Activated T-helper 1 cell treated with anti-CD3 and anti-CD28 coated beads, Interleukin-12 subunit alpha, Interleukin-12 subunit beta, Interleukin-2, Interleukin-4 antibody, amounts not matched to agents 30 ng/mL and 10 ng/mL and 1 ng/mL, durations not matched to agents 14 hours and 24 hours and 36 hours (primary cell): ENCODE measurements at places on chromosomes 7 and 10. TPM values are rescaled to one million over a fixed set of nuclear protein-coding genes. Genes with fewer than 3 reads are reported as not detected.

The LAMB1 gene
- total RNA-seq: not detected in 2 replicates

DNA sequence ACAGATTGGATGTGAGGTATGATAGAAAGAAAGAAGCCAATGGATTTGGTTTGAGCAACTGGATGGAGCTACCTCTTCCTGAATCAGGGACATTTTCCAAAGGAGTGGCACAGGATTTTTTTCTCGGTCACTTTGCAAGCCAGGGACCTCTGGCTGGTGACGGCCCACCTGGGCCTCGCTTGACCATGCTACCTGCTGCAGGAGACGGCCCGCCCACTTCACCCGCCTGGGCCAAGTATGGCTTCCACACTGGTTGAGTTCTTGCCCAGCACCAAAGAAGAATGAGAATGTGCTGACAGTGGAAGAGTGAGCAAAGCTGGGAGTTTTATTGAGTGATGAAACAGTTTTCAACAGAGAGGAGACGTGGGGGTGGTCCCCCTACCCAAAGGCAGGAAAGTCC, 24.5 kb upstream of the SH3PXD2A start:
- DNase-seq: no peak

The AKR1B15 gene
- not detected in 2 replicates for total RNA-seq

- no peak for DNase-seq
Observed at GRCh38 chr7:875051-875450, 1.3 kb upstream of the GET4 start.

DNA sequence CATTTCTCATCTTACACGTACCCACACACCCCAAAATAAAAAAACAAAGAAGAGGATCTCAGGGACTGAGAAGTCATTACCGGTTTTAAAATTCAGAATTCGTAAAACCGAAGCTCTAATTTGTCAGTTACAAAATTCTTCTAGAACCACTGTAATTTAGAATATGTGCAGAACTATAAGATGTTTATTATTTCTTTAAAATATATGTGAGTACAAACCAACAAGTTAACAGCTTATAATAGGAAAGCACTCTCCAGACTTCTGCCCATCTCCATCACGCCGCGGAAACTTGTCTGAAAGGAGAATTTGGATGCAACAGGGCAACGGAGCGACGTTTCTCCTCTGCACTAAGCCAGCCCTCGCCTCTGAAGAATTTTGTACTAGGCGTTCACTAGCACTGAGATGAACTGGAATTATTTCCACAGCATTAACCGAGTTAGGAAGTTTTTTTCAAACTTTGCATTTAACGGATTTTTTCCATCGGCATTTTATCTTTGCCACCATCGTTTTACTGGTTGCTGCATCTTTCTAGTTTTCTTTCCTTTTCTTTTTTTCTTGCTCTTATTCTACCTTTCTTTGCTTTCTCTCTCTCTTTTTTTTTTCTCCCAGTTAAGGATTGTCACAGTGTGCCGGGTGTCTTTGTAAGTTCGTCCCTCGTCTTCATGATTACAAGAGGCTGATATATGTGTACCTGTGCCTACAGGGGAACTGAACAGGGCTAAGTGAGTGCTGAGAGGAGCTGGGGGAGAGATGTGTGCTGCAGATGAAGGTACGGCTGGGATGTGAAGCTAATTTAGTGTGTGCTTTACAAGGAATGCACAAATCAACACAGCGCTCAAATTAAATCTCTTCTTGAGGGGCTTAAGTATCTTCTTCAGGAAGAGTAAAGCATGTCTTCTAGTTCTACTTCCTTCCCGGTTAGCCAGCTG, 295.9 kb upstream of the NFE2L3 start:
- DNase-seq: no peak

GRCh38 chr7:147859486-147859885, 731.1 kb upstream of the C7orf33 start:
- DNase-seq: no peak

DNA sequence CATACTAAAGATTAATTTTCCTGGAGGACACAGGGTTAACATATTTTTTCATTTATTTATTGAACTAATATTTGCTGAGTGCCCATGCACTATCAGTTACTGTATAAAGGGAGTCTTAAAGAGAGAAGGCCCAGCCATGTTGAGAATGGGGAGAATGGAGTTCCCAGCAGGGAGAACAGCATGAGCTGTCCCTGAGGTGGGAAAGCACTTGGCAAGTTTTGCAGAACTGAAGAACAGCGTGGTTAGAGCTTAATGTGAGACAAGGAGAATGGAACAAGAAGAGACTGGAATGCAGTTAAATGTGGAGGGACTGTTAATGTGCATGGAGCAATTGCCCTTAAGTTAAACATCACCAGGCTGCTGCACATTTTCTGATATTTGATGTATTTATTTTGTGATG, 435.4 kb downstream of the SUGCT start:
- DNase-seq: no peak

The NPC1L1 gene
- not detected in 2 replicates for total RNA-seq

DNA sequence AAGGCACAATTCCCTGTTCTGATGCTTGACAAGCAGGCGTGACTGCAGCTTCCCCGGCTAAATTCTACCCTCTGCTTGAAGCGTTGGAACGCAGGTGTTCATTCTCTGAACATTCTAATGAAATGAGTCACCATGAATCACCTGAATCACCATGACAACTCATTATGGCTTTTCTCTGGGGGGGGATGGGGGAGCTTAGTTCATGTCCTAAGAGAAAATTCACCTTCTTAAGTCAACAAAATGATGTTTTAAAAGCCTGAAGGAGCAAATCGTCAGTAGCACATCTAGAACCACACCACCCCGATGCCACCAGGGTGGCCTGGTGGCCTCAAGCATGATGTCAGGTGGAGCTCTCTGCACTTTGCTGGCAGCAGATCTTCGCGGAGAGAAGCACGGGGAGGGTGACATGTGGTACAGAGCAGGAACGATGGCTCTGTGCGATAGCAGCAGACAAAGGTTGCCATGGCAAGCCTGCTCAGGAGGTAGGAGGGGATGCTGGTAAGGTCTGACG, 33.7 kb downstream of the DDC start:
- no peak for DNase-seq

GRCh38 chr10:115992236-115992986, 280.6 kb downstream of the GFRA1 start:
- DNase-seq: no peak

GRCh38 chr10:128466831-128467371, 340.7 kb upstream of the MKI67 start:
- DNase-seq: no peak

DNA sequence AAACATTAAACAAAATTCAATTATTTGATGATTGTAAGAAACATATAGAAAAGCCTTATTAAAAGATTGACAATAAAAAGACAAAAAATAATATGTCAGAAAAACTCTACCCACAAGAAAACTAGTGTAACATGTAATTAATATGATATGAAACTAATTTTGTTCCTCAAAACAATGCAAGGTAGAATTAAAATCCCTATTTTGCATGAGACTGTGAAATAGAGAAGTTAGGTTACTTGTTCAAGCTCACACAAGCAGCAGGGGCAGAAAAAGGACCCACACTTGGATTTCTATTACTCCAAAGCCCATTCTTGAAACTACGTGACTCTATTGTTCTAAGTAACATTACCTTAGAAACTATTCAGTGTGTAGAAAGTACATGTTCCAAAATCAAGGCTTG, 96.4 kb downstream of the KCNMA1 start:
- DNase-seq: no peak

The C10orf95 gene
- 0.29 and 0.37 TPM in 2 replicates for total RNA-seq

- no peak for DNase-seq
Observed at GRCh38 chr10:96034625-96035024, 8.8 kb upstream of the CCNJ start.

DNA sequence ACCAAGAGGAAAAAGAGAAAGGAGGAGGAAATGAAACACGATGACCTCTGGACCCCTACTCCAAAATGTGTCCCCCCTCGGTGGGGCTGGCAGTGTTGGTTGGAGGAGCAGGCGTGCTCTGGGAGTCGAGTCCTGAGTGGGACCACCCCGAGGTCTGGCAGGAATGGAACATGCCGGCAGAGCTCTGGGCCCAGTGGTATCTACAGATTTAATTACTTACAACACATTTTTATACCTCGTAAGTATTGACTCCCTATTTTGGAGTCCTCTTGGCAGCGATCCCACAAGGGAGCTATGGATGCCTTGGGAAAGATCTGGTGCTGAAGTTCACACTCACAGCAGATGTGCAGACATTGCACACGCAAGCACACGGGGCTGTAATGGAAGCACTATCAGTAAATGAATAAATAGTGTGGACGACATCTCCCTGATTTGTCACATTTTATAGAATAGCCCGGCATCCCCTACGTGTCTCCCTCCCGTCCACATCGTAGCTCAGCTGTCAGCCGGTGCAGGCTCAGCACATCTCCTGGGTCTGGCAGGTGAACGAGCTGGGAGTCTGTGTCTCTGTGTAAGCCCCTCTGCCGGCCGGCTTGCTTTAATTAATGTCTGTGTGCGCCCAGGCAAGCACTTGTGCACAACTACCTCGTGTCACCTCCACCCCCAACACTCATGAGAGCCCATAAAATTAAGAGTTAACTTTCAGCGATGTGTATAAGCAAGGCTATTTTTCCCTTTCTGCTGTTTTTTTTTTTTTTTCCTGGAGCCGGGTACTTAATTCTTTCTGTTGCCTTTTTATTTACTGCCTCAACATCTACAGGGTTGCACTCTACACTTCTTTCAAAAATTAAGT, 603.2 kb downstream of the LRMDA start:
- no peak for DNase-seq

- DNase-seq: no peak
Observed at GRCh38 chr10:80709866-80710265, 172.2 kb downstream of the SH2D4B start.

DNA sequence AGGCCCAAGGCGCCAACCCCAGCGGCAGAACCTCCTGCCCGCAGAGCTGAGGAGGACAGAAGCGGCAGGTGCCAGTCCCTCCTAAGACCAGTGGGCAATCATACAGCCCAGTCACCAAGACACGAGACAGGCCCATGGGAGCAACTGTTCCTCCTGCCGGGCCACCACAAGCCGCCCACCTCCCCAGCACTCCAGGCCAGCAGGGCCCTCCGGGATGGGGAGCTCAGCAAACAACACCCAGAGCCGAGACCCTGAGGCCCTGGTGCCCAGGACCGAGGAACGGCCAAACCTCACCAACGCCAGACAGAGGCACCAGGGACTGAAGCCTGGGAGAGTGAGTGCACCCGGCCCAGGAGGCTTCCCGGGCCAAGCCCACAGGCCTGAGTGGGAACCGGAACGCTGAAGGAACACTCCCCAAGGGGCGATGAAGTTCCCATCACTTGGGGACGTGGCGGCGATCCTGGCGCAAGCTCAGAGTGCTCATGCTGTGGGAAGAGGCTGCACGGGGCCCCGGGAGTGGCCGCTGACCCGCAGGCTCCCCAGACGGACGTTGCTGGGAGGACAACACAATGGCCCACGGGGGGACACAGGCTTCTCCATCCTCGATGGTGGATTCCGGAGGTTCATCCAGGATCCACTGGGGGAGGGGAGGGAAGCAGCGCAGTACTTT, 35.1 kb downstream of the GPER1 start:
- no peak for DNase-seq

The PFKP gene
- total RNA-seq: 264 and 267 TPM in 2 replicates

DNA sequence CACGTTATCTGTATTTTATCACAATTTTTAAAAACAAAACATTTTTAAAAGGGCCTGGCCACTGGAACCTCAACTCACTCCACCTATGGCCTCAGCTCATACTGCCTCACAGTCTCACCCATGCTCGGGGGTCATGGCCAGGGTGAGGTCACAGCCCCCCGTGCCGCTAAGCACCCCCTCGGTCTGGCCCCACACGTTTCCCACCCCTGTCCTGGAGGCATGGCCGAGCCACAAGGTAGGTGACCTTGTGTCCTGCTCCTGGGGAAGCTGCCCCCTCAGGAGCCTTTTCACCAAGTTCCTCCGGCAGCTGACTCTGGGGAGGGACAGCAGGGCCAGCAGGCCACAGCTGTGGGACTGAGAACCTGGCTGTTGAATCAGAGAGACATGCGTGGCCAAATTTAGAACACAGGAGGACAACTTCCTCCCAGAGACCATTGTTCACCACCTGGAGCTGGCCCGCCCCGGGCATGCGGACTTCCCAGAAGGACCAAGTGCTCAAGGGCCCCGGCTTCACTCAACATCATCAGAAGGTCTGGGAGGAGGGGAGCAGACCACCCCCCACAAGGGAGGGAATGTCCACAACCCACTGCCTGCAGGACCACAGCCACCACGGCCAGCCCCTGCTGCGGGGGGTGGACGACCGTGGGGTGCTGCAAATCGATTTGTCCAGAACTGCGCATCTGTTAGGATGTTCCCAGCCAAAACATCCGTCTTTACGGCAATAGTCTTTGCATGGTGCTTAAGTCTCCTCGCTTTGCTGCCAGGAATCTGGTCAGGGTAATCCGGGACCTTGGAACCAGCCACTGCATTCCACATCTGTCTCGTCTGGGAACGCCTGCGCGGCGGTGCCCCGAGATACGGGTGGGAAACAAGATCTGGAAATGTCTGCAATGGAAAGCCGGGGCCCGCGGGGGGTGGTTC, 48.6 kb upstream of the PDGFA start:
- no peak for DNase-seq

- no peak for DNase-seq
Observed at GRCh38 chr7:46550864-46551263, 629.8 kb upstream of the IGFBP3 start.

The SLC26A3 gene
- total RNA-seq: not detected in 2 replicates

DNA sequence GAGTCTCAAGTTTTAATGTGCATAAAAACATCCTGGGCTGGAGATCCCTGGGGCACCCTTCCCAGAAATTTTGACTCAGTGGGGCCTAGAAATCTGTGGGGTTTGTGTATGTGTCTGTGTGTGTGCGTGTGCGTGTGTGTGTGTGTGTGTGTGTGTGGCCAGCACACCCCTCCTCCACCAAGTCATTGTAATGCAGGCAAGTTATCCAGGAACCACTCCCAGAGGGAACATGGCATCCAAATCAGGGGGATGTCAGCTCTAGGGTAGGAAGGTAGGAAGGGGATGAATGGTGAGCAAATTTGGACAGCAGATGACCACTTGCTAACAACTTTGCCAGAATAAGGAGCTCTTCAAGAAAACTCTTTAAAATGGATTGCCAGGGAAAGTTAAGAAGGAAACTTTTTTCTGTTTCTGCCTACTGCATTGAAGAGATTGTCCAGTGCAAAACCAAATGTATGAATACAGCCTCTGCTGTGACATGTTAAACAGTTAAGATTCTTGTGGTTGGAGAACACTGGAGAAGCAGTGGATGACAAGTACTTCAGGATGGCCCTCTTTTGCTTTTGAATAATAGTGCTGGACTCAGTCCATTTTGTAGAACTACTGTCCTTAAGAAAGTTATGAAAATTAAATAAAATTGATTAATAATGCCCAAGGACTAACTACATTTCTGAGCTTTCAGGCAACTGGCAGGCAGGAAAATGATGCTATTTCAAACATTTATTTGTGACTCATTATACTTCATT, 12.3 kb downstream of the STAMBPL1 start:
- no peak for DNase-seq

- no peak for DNase-seq
Observed at GRCh38 chr7:158361326-158361946, 226.2 kb downstream of the PTPRN2 start.

- no peak for DNase-seq
Observed at GRCh38 chr7:37230221-37230620, 218.4 kb downstream of the ELMO1 start.
